Stimulated activated CD8-positive, alpha-beta memory T cell treated with anti-CD3 and anti-CD28 coated beads, Interleukin-15, amount 100 ng/mL, for 48 hours (primary cell): ENCODE measurements at places on chromosomes 13 and 19.

DNA sequence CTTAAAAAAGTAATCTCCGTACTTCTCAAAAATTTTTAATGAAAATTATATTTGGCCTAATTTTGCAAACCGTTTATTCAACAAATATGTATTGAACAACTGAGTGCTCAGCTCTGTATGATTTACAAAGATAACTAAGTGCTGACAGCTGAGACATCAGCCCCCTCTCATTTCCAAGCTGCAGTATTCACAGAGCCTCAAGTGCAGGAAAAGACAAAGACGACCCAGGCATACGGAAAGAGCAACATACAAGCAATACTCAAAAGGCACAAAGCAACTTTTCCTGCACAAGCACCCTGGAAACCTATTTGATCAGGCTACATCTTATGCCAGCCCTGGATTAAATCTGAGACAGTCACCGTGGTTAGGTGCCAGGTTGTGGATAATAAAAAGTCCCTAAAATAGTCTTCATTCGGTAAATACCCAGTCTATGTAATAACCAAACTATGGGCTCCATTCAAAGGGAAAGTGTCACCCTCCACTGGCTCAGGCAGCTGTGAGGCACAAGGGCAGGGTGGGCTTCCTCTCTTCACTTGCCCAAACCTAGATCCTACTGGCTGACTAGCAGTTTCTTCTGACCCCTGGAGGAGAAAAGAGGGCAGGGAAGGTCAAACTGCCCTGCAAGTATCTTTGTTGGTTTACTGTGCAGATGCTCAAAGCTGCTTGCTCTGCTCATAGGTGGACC, 65.5 kb downstream of the TBC1D4 start:
- no peak for DNase-seq

- no peak for DNase-seq
Observed at GRCh38 chr13:80962855-80963254, 621.9 kb upstream of the SPRY2 start.

DNA sequence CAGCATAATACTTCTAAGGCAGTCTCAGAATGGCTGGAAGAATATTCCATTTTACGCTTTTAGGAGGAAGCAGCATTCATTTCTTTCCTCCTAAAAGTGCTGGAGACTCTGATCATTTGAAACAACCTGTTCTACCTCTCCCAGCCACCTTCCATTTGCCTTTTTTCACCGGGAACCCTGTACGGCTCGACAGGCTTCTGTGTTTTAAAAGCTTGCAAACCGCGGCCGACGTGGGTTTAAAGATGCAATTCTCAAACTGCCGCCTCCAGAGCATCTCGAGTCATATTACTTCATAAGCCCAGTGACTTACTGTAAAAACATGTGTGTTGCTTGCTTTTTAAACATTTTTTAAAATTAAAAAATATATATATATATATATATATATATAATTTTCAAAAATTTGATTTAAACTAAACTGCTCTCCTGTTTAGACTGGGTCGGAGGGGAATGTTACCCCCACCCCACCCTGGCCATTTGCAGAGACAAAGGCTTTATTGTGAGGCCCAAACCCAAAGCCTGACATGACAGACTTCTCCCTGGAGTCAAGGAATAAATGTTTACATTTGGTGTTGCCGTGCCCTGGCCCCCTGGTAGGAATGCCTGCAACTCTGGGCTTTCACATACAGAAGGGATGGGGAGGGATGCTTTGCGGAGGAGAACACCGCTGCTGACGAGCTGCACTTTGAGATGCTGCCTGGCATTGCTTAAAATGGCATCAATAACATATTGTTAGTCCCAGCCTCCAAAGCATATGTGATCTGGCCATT, 30.4 kb downstream of the ZNF536 start:
- DNase-seq, result no peak

GRCh38 chr13:51534041-51534817, 50.0 kb upstream of the WDFY2 start:
- DNase-seq, result no peak

- DNase-seq, result peak; percentile 15
Observed at GRCh38 chr19:36488846-36489117, 579 bp downstream of the ZNF566 start.

DNA sequence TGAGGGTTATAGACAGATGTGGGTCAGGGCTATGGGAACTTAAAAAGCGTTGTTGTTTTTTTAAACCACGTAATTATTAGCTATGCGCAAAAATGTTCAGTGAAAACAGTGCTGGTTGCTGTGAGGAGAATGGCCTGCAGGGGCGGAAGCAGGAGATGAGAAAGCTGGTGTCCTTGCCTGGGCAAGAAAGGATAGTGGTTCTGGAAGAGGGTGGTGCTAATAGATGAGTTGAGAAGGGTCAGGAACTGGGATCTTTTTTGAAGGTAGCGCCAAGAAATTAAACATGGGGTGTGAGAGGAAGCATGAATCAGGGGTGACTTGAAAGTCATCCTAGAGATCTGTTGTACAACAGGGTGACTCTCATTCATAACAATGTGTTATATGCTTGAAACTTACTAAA, 4.8 kb upstream of the SMG9 start:
- DNase-seq, result no peak

GRCh38 chr13:50800091-50800739, 43.3 kb downstream of the DLEU7 start:
- no peak for DNase-seq

- DNase-seq, result no peak
Observed at GRCh38 chr19:35330475-35330874, 1.5 kb downstream of the CD22 start.

- DNase-seq, result no peak
Observed at GRCh38 chr19:31659897-31660210, 310.6 kb upstream of the TSHZ3 start.

DNA sequence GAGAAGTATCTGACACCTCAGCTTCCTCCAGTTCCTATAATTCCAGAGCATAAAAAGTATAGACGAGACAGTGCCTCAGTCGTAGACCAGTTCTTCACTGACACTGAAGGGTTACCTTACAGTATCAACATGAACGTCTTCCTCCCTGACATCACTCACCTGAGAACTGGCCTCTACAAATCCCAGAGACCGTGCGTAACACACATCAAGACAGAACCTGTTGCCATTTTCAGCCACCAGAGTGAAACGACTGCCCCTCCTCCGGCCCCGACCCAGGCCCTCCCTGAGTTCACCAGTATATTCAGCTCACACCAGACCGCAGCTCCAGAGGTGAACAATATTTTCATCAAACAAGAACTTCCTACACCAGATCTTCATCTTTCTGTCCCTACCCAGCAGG, 3.1 kb downstream of the KLF5 start:
- no peak for DNase-seq

GRCh38 chr19:18119717-18120105, 22.1 kb downstream of the MAST3 start:
- peak; percentile 55 for DNase-seq
